ENCODE measurements at places on chromosomes 7 and 10.

- no peak for DNase-seq
Observed at GRCh38 chr7:149817301-149817771, 20.8 kb upstream of the ZNF862 start.

GRCh38 chr10:8721650-8722049, 667.2 kb downstream of the GATA3 start:
- no peak for DNase-seq

- no peak for DNase-seq
Observed at GRCh38 chr7:81672872-81673271, 97.0 kb downstream of the HGF start.

DNA sequence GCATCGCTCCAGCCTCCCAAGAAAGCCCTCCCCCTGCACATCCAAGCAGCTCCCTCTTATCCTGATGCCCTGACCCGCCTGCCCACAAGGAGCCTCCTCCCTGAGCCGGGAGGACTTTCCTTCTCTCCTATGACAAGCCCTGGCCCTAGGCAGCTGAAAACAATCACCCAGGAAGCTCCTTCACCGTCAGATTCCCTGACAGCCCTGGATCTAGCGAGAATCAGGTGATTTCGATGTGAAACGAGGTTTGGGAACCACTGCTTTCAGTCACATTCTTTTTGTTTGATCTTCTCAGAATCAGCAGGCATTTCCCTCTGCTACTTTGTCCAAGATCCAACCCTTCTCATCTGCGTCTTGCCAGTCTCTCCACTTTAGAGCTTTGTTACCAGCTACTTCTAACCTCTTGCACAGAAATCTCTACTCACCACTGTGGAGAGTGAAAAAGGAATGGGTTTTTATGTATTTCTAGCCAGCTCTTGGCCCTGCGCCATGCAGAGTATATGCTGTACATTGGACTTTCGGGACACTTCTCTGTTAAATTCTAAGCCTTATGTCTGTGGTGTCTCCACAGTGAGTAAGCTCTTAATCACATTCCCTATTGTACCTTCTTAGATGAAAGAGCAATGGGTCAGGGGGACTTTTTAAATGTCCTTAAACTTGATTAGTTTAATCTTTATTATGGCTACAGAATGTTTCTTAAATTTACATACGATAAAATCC, 253.2 kb upstream of the C7orf33 start:
- no peak for DNase-seq

GRCh38 chr7:148230883-148231282, 359.7 kb upstream of the C7orf33 start:
- DNase-seq = no peak

DNA sequence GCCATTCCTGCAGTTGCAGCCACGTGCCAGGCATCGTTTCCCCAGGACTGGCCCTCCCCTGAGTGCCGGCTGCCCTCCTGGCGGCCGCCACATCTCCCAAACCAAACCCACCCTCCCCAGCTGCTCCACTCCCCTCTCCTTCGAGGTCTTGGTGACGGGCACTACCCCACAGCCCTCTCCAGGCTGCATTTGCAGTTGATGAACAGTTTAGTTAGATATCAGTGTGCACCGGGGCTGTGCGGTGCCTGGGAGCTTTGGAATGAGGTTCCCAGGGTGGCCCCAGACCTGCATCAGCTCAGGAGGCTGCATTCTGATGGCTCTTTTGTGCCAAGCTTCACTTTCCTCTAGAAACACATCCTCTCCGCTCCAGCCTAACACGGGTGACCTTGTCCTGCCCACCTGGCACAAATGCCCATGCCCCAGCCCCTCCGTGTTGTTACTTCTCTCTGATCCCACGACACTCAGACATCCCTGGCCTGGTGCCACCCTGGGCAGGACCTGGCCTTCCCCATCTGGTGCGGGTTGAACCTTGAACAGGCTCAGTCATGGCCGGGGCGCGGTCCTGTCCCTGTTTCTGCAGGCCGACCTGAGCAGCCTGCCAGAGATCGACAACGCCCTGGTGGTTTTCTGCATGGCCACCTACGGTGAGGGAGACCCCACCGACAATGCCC, 14.5 kb downstream of the TMEM120A start:
- DNase-seq = no peak

GRCh38 chr7:93171606-93172226, 23.5 kb upstream of the SAMD9L start:
- no peak for DNase-seq

GRCh38 chr7:26603631-26604030, 260.8 kb downstream of the SKAP2 start:
- no peak for DNase-seq

GRCh38 chr10:74641659-74642058, 184.7 kb upstream of the KAT6B start:
- DNase-seq = no peak

DNA sequence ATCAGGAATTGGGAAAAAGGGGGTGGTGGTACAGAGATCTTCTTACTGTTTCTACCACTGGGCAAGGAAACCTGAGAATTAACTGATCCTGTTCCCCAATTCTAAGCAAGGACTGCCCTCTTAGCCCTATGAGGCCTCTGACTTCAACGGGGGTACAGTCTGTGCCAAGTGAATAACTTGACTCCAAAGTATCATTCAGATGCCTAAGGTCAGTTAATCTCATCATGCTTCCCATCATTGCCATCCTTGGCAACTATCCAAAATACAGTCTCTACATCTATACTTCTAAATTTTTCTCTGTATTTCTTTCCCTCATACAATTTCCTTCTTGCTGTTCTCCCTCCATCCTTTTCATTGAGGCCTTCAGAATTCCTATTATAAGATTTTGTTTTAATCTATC, 10.5 kb downstream of the PPP3CB start:
- no peak for DNase-seq

GRCh38 chr10:123986736-123987135, 95.1 kb upstream of the CPXM2 start:
- no peak for DNase-seq

GRCh38 chr10:78576276-78576675, 492.5 kb upstream of the ZMIZ1 start:
- no peak for DNase-seq

- DNase-seq = no peak
Observed at GRCh38 chr10:76270464-76270863, 839.0 kb downstream of the LRMDA start.

DNA sequence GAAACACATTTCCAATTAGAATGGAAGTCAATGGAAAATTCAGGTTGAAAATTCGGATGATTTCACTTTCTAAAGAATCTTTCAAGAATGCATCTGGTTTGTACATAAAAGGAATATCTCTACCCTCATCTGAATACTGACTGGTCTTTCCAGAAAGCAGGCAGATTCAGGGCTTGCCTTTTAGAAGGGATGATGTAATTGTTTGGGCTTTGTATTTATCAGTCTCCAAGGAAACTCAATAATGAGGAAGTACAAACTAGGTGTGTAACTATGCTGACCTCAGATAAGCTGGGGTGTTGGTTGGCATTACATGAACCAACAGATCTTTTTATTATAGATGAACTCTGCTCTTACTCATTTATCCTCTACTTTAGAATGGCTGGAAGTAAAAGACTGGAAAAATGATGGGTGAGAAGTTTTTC, 24.1 kb downstream of the PDLIM1 start:
- DNase-seq = no peak

DNA sequence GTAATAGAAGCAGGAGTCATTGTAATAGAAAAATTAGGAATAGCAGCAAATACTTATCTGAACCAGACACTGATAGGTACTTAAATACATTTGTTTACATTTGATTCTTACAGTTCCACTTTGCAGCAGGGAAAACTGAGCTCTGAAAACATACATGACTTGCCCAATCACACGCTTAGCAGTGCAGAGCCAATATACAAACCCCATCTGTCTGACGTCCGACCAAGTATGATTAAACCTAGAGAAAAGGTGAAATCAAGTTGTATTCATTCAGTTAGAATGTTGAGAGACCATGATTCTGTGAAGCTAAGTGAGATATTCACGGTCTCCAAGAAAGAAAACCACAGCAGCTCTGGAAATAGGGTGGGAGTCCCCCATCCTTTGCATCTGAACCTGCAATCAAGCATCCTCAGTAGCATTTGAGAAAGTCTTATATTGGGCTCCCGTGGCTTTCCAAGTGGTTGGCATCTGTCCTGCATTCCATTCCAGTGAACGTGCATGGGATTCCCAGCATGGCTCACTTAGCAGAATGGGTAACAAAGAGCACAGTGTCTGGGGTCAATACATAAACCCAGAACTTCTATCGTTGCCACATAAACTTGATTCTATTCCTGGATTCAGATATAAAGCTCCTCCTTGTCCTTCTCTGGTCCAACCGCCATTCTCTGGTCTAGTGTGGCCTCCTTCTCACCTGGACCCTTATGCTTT, 148.7 kb upstream of the RSU1 start:
- no peak for DNase-seq

DNA sequence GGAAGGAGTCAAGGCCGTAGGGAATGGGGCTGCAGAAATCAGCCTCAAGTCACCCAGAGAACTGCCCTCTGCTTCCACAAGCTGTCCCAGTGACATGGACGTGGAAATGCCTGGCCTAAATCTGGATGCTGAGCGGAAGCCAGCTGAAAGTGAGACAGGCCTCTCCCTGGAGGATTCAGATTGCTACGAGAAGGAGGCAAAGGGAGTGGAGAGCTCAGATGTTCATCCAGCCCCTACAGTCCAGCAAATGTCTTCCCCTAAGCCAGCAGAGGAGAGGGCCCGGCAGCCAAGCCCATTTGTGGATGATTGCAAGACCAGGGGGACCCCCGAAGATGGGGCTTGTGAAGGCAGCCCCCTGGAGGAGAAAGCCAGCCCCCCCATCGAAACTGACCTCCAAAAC, 50.2 kb upstream of the PDCD4 start:
- no peak for DNase-seq

DNA sequence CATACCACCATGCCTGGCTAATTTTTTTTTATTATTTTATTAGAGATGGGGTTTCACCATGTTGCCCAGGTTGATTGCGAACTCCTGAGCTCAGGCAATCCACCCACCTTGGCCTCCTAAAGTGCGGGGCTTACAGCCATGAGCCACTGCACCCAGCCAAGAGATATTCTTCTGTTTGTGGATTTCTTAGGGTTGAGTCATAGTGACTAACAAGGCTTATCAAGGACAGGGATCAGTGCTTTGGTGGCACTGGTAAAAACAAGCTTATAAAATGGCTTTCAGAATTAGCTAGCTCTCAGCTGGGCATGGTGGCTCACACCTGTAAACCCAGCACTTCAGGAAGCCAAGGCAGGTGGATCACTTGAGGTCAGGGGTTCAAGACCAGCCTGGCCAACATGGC, 122.4 kb downstream of the ZNF248 start:
- DNase-seq = no peak

- no peak for DNase-seq
Observed at GRCh38 chr10:122363722-122364463, 10.6 kb upstream of the PLEKHA1 start.

DNA sequence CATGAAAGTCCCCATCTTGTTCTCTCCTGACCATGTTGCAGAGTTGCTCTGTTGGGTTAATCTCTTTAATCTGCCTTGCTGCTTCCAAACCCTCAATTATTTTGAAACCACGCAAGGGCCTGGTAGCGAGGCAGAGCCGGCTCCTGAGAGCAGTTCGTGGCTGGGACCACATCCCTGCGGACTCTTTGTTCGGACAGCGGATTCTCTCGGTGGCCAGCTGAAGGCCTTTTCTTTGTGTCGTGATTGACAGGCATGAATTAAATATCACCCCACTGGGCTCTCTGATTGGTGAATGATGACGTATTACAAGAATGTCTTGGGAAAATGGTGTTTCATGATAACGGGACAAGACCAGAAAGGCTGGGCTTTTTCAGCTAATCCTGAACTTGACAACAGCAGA, 66.9 kb upstream of the ARHGAP21 start:
- DNase-seq = peak; percentile 94

- DNase-seq = no peak
Observed at GRCh38 chr7:138377306-138377705, 82.8 kb upstream of the TRIM24 start.

DNA sequence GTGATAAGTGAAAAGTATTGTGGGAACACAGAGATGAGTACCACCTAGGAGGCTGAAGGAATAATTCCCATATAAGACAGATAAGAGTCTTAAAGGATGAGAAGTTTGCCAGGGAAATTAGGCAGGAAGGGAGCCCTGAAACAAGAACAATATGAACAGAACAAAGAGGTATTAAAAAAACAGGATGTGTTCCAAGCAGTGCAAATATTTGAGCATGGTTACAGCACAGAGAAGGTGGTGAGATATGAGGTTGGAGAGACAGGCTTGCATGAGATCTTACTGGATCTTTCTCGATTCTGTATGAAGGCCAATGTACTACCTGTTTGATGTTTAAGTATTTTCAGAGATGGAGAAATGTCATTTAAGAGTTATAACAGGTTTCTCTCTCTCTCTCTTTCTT, 20.3 kb downstream of the TAC1 start:
- no peak for DNase-seq

DNA sequence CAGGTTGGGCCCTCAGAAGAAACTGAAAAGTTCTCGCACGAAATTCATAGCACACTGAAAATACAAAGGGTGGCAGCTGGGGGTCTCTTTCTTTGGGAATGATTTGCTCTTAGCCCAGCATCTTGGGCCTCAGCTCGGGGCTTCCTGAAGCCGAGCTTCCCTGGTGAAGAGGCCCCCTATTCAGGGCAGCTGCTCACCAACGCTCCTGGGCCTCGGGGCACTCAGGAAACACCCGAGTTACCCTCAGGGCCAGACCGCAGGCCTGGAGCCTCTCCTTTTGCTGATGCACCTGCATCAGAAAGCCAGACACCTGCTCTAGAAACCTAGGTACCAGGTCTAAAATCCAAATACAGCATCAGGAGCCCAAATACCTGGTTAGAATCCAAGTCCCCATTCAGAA, 85.5 kb downstream of the PTPRE start:
- no peak for DNase-seq

DNA sequence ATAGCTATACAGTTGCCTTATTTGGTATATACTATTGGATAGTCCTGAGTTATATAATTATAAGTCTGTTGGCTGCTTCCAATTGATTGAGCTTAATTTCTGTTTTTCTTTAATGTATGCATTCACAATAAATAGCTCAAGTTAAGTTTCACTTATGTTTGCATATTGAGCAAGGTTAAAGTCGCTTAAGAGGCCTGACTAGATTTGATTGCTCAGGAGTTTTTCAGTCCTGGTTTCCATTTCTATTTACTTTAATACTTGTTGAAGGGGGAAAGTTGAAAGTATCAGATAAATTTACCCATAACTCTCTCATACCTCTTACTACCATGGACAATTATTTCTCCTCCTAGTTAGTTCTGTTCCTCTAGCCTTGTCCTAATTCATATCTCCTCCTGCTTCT, 294.7 kb downstream of the ARL4A start:
- no peak for DNase-seq

DNA sequence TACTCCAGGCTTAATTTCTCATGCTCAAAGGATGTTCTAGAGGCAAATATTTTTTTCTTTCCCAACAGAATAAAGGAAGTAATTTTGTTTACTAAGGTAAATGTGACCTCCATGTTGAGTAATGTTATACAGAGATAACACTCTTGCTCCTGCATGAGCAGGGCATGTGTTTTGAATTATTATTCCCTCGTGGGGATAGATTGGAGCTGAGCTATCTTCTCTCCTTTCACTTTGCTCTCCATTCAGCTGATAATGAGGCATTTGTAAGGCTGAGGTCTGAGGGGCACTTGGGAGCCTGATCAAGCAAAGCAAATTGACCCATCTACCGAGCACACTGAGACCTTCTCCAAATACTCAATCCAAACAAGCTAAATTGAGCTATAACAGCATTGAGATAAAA, 50.7 kb upstream of the GHITM start:
- no peak for DNase-seq

GRCh38 chr7:123096434-123096833, 100.9 kb upstream of the TAS2R16 start:
- DNase-seq = no peak

Data from globus pallidus (tissue), 1 donor.